ENCODE measurements at places on chromosomes 5 and 9.

DNA sequence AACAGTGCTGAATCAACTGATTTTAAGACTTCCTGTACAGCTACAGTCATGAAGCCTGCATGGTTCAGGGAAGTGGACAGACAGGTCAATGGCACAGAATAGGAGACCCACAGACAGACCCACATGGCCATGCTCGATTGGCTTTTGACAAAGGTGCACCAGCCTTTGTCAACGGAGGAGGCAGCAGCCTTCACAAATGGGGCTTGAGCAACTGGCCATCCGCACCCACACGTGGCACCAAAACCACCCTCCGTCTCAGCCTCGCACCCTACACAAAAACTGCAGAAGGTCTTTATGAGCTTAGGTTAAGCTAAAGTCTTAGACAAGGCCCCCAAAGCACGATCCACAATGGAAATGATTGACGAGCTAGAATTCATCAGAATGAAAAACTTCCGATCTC lies 59.5 kb upstream of the UBAC1 start:
- DNase-seq, result no peak

GRCh38 chr9:68644831-68645230 lies 60.2 kb upstream of the PIP5K1B start:
- no peak for DNase-seq

GRCh38 chr5:146428658-146429057 lies 18.5 kb upstream of the TCERG1 start:
- no peak for DNase-seq

GRCh38 chr9:113184539-113184938 lies 33.7 kb downstream of the SLC31A2 start:
- no peak for DNase-seq

GRCh38 chr5:139340051-139340450 lies 1.6 kb upstream of the PAIP2 start:
- DNase-seq, result no peak

Data from activated T-helper 9 cell treated with anti-CD3 and anti-CD28 coated beads, Interleukin-2, amount 50 U/mL, for 16 hours (primary cell).